ENCODE measurements at places on chromosomes 6 and 20.

- DNase-seq, result no peak
Observed at GRCh38 chr20:8398263-8399051, 266.4 kb downstream of the PLCB1 start.

GRCh38 chr20:9903048-9903655 is 64.3 kb upstream of the PAK5 start:
- DNase-seq, result no peak

DNA sequence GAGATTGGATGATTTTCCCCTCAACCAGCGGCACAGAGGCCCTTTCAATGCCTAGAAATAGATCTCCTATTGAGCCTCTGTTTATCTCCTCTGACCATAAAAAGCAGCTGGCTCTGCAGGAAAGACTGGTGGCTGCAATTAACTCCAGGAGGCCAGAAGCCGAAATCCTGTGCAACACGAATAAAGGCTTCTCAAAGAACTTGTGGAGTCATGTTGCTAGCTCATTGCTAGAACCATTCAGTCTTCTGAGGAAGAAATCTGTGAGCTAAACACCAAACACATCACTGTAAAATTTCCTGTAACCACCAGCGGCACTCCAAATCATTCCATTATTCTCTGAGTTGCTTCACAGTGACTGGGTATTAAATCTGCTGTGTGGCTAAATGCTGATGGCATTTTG is 49.1 kb upstream of the TPD52L1 start:
- no peak for DNase-seq

- no peak for DNase-seq
Observed at GRCh38 chr6:80340280-80340679, 233.8 kb downstream of the BCKDHB start.

DNA sequence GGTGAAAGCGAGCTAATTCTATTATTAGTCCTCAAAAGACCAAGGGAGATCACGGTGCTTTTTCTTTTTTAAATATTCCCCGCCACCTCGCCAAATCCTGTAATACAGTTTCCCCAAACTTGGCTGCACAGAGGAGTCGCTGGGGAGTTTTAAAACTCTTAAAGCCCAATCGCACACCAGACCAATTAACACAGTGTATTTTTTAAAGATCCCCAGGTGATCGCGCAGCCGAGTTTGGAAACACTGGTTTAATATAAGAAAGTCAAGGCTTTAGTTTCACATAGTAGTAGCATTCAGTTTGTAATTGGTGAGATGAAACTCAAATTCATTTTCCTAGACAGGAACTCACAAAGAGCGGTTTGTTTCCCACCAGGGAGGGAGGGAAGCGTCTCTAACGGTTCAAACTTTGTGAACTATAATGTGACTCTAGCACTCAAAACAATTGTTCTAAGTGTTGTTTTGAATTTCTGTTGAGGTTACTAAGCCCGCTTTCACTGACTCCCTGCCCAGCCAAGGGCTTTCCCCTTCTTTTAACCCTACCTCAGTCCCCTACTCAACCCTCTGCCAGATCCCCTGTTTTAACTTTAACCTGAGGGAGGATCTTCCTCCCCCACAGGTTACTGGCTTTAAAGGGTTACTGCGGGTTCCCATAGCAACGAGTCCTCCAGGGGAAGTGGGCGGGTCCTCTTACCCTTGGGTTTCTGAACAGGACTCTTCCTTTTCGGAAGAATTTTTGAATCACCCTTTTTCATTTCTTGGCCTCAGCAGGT is 25.7 kb upstream of the BTBD3 start:
- DNase-seq, result no peak

GRCh38 chr6:78505178-78505577 is 362.2 kb upstream of the IRAK1BP1 start:
- DNase-seq, result no peak

DNA sequence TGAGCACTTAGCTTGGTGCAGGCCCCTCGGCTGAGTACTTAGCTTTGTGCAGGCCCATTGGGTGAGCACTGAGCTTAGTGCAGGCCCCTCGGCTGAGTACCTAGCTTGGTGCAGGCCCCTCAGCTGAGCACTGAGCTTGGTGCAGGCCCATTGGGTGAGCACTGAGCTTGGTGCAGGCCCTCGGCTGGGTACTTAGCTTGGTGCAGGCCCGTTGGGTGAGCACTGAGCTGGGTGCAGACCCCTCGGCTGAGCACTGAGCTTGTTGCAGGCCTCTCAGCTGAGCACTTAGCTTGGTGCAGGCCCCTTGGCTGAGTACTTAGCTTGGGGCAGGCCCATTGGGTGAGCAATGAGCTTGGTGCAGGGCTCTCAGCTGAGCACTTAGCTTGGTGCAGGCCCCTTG is 387.1 kb downstream of the THBS2 start:
- no peak for DNase-seq

GRCh38 chr6:150996968-150997367 is 131.5 kb downstream of the MTHFD1L start:
- DNase-seq, result no peak

GRCh38 chr6:148943451-148943850 is 196.6 kb downstream of the UST start:
- DNase-seq, result no peak

DNA sequence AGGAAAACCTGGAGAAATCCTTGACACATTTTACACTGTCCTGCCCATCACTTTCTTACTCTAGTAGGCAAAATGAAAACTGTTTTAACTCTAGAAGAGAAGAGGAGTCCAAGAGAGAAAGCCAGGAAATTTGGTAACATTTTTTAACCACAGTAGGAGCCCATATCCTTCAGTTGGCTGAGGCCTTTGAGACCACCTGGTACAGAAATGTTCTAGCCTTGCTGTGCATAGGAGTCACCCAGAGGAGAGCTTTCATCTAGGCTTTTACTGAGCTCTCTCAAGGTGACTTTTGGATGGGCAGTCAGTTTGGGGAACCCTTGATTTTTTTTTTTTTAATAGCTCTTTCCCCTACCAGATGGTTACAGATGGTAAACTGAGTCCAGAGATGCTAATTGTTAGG is 25.0 kb downstream of the LRRN4 start:
- DNase-seq, result no peak

DNA sequence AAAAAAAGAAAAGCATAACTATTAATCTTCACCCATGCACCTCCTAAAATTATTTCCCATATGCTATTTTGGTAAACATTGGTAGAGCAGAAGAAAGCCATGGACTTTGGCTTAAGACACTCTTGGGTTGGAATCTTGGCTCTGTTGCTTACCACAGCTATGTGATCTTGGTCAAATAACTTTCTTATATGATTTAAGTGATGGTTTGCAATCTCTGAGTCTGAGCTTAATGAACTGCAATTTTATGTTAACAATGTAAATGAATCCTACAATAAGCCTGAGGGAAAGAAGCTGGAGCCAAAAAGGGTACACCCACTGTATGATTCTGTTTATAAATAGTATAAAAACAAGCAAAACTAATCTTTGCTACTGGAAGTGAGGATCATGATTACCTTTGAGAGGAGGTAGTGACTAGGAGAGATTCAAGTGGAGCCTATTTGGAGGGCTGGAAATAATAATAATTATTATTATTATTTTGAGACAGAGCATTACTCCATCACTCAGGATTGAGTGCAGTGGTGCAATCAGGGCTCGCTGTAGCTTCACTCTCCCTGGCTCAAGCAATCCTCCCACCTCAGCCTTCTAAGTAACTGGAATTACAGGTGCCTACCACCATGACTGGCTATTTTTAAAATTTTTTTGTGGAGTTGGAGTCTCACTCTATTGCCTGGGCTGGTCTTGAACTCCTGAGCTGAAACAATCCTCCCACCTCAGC is 34.5 kb downstream of the ABRACL start:
- no peak for DNase-seq

DNA sequence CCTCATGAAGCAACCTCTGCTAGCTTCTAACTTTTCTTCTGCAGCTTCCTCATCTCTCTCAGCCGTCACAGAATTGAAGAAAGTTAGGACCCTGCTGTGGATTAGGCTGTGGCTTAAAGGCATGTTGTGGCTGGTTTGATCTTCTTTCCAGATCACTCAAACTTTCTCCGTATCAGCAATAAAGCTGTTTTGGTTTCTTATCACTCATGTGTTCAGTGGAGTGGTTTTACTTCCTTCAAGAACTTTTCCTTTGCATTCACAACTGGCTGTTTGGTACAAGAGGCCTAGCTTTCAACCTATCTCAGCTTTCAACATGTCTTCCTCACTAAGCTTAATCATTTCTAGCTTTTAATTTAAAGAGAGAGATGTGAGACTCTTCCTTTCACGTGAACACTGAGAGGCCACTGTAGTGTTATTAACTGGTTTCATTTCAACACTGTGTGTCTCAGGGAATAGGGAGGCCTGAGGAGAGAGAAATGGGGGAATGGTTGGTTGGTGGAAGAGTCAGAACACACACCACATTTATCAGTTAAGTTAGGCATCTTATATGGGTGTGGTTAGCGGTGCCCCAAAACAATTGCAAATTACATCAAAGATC is 17.2 kb downstream of the ZSCAN23 start:
- DNase-seq, result no peak

- no peak for DNase-seq
Observed at GRCh38 chr6:63502156-63502555, 70.1 kb upstream of the LOC128125822 start.

- DNase-seq, result no peak
Observed at GRCh38 chr6:82589509-82590206, 226.0 kb downstream of the TPBG start.

DNA sequence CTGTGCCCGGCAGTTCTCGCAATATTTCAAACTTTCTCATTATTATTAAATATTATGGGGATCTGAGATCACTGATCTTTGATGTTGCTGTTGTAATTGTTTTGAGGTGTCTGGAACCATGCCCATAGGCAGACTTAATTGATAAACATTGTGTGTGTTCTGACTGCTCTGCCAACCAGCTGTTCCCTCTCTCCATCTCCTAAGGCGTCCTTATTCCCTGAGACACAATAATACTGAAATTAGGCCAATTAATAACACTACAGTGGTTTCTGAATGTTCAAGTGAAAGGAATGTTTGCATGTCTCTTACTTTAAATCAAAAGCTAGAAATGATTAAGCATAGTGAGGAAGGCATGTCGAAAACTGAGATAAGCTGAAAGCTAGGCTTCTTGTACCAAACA is 7.6 kb downstream of the MAPK14 start:
- DNase-seq, result no peak

DNA sequence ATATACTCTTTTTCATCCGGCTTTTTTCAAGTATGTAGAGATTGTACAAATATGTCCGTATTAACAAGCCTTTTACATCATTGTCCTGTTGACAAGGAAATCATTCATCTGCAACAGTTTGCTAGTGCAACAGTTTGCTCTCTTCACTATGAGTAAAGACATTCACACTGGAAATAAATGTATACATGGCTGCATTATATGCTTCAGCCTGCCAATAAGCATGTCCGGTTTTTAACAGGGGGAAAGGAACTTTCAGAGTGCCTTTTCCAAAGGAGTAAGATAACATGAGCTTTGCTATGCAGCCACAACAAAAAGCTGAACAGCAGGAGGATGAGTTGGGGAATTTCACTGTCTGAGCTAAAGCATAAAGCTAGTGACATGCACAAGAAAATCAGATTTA is 99.4 kb upstream of the ADTRP start:
- DNase-seq, result no peak

- DNase-seq, result no peak
Observed at GRCh38 chr20:20292472-20292871, 75.4 kb upstream of the INSM1 start.

DNA sequence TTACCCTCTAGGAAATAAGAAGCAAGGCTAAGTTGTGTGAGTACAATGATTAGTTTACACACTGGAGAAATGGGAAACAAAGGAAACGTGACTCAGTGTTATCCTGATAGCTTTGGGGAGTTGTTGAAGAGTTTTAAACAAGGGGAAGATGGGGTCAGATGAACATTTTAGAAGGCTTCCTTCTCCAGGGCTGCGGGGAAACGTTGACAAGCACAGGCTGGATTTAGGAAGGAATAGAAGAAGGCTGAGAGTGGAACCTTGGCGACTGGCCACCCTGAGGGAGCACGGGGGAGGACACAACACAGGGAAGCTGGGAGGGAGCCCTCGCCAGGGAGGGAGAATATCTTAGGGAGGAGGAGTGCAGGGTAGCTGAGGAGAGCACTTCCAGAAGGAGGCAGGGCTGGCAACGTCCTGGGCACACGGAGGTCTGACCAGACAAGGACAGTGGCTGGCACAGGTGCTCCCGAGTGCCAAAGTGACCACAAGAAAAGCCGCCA is 134.7 kb downstream of the AIG1 start:
- DNase-seq, result no peak

GRCh38 chr6:158037021-158037420 is 55.4 kb downstream of the SYNJ2 start:
- DNase-seq, result no peak

DNA sequence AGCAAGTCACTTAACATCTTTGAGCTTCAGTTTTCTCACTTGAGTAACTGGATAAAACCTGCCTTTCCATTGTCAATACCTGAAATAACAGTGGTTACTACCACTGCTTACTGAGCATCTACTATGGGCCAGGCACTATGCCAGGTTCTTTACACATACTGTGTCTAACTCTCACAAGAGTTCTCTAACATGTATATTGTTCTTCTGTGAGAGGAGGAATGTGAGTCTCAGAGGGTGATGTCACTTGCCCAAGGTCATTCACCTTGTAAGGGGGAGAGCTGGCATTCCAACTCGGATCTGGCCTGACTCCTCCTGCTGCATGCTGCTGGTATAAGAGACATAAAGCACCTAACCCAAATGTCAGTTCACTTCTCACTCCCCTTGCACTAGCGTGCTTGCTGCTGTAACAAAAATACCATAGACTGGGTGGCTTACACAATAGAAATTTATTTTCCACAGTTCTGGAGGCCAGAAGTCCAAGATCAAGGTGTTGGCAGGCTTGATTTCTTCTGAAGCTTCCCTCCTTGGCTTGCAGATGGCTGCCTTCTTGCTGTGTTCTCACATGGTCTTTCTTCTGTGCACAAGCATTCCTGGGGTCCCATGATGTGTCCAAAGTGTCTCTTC is 21.9 kb upstream of the SGK2 start:
- DNase-seq, result no peak

GRCh38 chr6:90584636-90585255 is 2.1 kb downstream of the MAP3K7 start:
- DNase-seq, result no peak

DNA sequence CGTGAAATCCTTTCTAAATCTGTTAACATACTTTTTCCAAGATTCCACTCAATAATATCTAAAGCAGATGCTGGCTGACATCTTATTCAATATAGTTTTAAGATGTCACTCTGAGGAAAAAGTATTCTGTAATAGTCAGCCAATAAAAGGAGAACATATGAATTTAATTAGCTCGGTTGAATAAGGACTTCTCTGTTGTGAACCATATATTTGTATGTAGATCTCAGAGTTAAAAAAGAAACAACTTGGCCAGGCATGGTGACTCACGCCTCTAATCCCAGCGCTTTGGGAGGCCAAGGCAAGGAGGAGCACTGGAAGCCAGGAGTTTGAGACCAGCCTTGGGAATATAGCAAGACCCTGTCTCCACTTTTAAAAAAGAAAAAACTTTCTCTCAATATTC is 7.4 kb upstream of the CD24 start:
- DNase-seq, result no peak
